ENCODE measurements at places on chromosomes 7 and 10.
A peak's percentile ranks its signal among the peaks of the same experiment; 100 is the strongest.

DNA sequence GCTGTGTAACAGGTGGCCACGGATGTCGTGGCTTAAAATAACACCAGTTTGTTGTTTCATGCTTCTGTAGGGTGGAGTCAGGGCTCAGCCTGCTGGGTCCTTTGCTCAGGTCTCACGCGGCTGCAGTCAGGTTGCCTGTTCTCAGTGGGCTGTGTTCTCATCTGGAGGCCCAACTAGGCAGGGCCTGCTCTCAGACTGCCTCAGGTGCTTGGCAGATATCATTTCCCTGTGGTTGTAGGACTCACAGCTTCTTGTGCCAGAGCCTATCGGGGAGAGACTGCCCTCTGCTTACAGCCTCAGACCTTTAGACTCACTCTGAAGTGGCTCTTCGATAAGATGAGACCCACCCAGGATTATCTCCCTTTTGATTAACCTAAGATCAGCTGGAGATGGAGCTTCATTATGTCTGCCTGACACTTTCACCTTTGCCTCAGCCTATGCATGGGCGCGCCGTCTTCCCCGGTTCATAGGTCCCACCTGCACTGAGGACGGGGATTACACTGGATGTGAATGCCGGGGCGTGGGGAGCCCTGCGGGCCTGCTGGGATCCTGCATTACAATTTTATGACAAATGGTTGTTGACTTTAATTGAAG lies 55.3 kb downstream of the INPP5A start:
- no peak for DNase-seq

GRCh38 chr7:101402081-101402779 lies 39.6 kb downstream of the COL26A1 start:
- DNase-seq, result no peak

DNA sequence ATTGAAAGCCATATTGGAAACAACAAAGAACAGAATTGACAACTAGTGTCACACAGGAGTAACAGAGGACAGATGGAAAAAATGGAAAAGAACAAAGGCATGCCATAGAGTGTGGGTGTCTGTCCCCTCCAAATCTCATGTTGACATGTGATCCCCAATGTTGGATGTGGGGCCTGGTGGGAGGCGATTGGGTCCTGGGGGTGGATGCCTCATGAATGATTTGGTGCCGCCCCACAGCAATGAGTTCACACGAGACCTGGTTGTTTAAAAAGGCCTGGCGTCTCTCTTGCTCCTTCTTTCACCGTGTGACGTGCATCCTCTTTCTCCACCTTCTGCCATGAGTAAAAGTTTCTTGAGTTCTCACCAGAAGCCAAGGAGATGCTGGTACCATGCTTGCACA lies 87.4 kb upstream of the GPR26 start:
- no peak for DNase-seq

DNA sequence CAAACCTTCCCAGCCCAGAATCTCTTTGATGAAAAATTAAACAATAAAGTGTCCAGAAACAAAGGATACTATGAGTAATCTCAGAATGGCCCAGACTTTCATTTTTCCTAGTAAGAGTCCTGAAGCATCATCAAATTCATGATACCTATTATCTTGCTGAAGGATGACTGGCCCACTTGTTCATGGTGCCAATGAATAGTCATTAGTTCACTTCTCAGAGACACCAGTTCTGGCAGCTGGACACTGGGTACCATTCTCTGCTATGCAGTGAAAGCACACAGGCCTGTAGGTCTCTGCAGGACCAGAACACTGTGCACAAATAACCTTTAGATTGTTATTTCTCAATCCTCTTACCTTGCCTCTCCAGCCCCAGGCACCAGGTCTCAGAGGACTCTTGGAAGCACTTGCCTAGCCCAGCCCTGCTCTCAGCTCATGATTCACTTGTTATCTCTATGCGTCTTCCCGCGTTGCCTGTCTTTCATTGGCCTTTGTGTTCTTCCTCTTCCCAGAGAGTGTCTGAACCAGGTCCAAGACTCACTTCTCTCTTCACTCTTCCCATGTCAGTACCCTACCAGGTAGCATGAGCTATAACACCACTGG lies 98.1 kb upstream of the AGBL3 start:
- no peak for DNase-seq

DNA sequence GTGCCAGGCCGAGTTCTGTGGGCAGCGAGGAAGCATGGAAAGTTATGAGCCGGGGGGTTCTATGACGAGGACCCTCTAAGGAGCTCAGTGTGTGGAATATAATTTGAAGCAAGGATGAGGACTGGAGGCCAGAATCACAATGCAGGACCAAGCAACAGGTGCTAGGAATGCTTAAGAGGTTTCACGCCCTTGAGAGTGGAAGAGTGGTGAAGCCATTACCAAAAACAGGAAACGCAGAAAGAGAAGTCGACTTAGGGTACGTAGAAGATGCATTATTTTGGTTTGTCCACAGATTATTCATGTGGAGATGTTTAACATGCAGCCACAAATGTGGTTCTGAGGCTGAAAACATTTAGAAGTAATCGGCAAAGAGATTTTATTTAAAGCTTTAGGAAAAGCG lies 78.7 kb downstream of the PIP4K2A start:
- no peak for DNase-seq

DNA sequence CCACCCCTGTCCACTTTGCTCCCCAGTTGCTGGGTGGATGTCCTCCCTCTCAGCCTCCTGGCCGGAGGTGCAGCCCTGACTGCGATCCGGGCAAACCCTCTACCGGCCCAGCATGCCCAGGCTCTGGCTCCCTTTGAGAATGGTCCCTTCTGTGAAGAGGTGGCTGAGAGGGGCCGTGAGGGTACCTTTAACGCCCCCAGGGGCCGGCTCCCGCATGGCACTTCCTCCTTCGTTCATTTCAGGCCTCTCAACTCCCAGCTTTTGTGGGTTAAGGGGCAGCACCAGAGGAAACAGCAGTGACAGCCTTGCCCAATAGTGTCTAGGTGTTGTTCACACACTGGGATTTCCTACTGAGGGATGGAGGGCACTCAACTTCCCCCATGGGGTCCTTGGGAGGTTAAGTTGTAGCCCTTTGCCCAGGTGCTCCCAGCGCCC lies 33.2 kb upstream of the HABP2 start:
- DNase-seq, result no peak

DNA sequence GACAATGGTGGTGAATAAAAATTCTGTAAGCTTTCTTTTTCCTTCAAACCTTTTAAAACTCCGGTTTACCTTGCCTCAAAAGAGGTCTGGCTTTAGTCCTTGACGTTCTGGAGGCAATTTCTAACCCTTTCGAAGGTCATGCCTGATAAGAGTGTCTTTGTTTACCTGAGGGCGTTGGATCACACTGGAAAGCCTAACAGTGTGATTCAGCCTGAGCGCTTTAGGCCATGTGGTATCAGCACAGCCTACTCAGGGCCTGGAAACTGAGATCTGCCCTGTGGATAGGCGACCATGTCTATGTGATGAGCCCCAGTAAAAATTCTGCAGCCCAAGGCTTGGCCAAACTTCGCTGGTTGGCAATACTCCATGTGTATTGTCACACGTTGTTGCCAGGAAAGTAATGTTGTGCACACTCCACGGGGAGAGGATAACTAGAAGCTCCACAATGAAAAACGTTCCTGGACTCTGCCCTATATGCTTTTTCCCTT lies 10.7 kb downstream of the CCDC6 start:
- DNase-seq, result no peak

- peak; percentile 35 for DNase-seq
Observed at GRCh38 chr7:129376076-129376777, 58.0 kb upstream of the STRIP2 start.

GRCh38 chr7:130831817-130832481 lies 97.9 kb upstream of the KLF14 start:
- no peak for DNase-seq

- DNase-seq, result no peak
Observed at GRCh38 chr7:44098092-44099068, 5.8 kb upstream of the AEBP1 start.

GRCh38 chr7:6437251-6437650 lies 10.5 kb downstream of the DAGLB start:
- DNase-seq, result no peak

GRCh38 chr7:2309889-2310331 lies 4.3 kb downstream of the SNX8 start:
- no peak for DNase-seq

GRCh38 chr10:992467-992866 lies 4.2 kb downstream of the GTPBP4 start:
- no peak for DNase-seq

DNA sequence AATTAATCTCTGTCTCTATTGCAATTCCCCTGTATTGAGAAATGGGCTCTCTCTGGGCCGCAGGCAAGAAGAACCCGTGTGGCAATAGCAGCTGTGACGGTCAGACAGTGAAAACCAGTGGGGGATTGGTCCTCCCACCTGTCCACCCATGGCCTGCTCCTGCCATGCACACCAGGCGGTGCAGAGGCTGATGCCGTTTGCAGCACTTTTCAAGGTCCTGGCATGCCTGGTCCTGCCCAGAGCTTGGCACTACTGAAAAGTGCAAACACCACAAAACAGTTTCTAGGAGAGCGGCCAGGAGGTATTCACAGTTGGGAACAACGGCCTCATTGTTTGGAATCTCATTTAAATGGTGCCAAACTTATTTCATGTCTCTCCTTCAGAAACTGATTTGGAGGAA lies 41.5 kb downstream of the PSPH start:
- DNase-seq, result no peak

DNA sequence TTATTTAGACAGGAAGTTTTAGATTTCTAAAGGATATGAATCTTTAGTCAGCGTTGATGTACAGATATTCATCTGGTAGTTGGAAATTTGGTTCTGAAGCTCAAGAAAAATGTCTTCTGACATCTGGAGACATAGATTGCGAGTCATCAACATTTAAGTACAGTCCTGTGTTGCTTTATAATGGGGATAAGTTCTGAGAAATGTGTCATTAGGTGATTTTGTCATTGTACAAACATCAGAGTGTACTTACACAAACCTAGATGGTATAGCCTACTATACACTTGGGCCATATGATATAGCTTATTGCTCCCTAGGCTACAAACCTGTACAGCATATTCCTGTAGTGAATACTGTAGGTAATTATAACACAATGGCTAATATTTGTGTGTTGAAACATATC lies 49.6 kb upstream of the UBN2 start:
- DNase-seq, result no peak

DNA sequence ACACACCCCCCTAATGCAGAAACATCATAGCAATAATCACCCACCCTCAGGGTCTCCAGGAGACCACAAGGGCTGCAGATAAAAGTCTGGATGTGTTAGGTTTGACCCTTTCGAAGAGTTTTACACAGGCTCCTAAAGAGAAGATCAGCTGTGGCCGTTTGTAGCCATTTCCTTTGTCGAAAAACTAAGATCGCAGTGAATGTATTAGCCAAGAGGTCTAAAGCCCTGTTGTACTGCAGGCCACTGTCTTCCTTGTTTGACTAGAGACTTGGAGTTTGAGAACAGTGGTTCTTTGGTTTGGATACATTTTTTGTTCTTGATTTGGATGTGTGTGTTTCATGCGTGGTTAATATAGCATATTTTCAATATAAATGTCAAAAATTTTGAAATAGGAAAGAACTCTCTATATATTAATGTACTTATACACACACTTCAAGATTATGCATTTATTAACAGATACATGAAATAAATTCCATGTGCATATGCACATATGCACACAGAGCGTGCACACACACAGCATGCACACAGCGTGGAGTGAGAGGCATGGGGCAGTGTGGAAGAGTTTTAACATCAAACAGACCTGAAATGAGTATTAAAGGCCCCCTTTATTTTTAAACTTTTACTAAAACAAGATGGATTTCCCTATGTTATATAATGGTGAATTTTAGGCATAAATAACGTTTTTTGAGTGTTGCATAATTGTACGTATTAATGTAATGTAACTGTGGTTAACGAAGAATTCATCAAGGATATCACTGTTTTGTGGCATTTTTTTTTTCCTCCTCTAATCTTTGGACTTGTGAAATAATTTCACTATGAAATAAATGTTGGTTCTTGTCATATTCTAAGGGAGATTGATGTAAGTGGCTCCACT lies 2.2 kb downstream of the IKZF1 start:
- DNase-seq, result no peak

Data from GDM1 (cell line).